ENCODE measurements at places on chromosomes 1 and 21.

GRCh38 chr1:247210376-247211117, 38.7 kb upstream of the ZNF124 start:
- DNase-seq: peak; percentile 84

GRCh38 chr1:228793032-228793431, 57.8 kb downstream of the RHOU start:
- peak; percentile 82 for DNase-seq

DNA sequence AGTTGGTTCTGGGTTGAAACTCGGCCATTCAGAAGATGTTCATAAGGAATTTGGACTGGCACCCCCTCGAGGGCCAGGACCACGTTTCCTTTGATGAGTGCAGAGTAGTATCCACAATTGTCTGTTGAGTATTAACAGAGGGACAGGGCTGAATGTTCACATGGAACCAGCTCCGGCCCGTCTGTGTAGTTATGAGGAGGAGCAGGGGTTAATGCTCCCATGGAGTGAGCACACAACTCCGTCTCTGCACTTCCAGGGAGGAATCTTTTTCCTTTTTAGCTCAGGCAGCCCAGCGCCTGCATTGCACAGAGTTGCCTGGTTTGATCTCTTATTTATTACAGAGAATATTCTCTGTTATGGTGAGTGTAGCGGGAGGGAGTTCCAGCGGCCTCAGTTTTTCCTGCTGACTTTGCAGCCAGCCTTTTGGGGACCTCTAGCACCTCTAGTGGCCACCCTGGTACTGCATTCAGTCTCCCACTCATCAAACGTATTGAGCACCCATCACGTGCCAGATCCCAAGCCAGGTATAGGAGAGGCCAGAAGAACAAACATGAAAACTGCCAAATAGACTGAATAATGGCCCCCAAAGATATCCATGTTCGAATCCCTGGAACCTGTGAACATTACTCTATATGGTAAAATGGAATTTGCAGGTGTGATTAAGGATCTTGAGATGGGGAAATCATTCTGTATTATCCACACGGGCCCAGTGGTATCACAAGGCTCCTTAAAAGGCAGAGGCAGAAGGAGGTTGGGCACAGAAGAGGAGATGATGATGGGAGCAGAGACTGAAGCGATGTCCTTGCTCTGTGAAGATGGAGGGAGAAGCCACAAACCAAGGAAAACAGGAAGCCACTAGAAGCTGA, 167.7 kb upstream of the CSF3R start:
- peak; percentile 60 for DNase-seq

DNA sequence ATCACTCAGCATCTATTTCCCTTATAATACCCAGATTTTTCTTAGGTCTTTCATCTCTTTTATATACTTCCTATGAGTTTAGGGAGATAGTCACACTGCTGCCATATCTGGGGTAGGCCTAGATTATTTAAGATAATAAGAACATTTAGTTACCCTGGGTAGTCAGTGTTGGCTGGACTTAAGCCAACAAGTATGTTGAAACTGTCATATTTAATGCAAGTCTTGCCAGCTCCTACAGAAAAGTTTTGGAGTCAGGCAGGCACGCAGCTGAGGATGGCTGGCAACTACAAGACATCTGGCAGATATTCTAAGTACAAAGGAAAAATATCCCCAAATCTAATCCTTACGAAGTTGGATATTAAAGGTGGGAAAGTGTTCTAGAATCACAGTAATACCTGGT, 19.2 kb upstream of the DEPDC1 start:
- DNase-seq: no peak

GRCh38 chr1:59999006-59999405, 72.4 kb upstream of the CYP2J2 start:
- DNase-seq: no peak

DNA sequence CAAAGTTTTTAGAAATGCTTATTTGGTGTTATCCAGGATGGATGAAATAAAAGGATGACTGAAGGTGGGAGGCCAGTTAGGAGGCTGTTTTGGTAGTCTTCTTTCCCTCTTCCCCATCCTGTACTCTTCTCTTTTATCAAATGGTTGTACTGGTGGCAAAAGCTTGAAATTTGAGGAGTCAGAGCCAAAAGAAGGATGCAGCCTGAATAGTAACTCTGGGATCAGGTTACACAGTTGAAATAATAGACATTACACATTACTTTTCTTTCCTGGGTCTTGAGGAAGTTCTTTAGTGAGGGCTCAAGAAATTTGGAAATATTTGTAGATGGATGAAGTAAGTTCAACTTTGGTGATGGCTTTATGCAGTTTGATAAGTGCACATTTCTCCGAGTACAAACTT, 108.6 kb downstream of the GPR52 start:
- no peak for DNase-seq

GRCh38 chr1:100122177-100122576, 10.6 kb downstream of the SASS6 start:
- DNase-seq: no peak

- no peak for DNase-seq
These were observed 74.7 kb upstream of the NGF start for GRCh38 chr1:115412733-115413132.

GRCh38 chr1:1291023-1291528, 10.8 kb downstream of the SCNN1D start:
- no peak for DNase-seq

GRCh38 chr1:206829282-206829681, 36.1 kb upstream of the IL20 start:
- DNase-seq: no peak

DNA sequence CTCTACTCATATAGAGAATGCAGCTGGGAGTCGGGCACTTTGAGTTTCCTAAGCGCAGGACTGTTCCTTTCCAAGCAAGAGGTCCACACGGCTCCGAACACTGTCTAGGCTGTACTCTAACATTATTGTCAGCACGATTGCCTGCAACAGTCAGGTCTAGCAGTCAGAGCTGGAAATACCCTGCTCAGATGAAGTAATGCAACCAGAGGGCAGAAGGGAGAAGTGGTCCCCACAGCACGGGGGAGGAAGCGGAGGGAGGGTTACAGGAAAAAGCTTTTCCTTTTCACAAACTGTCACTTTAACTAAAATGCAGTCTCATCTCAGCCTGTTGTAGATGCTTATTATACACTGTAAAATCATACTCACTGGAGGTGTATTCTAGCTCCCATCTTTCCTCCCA, 98.9 kb upstream of the SLC44A3 start:
- DNase-seq: no peak

- no peak for DNase-seq
These were observed 46.2 kb downstream of the USP25 start for GRCh38 chr21:15775981-15776380.

- no peak for DNase-seq
These were observed 65.6 kb upstream of the DMRTA2 start for GRCh38 chr1:50488876-50489275.

GRCh38 chr21:44650265-44650972, 4.0 kb downstream of the KRTAP12-4 start:
- no peak for DNase-seq

- DNase-seq: no peak
These were observed 61.7 kb downstream of the KCNN3 start for GRCh38 chr1:154808261-154808908.
